ENCODE measurements at places on chromosomes 11 and 22.

DNA sequence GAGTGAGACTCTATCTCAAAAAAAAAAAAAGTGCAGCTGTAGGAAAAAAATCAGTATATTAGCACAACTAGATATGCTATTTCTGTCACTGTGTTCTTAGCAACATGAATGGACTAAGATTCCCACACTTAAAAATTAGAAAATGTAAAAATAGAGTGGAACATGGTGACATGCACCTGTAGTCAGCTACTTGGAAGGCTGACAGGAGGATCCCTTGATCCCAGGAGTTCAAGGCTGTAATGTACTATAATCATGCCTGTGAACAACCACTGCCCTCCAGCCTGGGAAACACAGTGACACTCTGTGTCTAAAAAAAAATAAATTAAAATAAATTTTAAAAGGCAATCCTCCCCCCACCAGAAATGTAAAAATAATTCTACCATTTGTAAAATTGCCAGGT is 29.8 kb downstream of the PICALM start:
- no peak for DNase-seq

- no peak for DNase-seq
Measured at GRCh38 chr11:10488934-10489691, 34.0 kb downstream of the AMPD3 start.

DNA sequence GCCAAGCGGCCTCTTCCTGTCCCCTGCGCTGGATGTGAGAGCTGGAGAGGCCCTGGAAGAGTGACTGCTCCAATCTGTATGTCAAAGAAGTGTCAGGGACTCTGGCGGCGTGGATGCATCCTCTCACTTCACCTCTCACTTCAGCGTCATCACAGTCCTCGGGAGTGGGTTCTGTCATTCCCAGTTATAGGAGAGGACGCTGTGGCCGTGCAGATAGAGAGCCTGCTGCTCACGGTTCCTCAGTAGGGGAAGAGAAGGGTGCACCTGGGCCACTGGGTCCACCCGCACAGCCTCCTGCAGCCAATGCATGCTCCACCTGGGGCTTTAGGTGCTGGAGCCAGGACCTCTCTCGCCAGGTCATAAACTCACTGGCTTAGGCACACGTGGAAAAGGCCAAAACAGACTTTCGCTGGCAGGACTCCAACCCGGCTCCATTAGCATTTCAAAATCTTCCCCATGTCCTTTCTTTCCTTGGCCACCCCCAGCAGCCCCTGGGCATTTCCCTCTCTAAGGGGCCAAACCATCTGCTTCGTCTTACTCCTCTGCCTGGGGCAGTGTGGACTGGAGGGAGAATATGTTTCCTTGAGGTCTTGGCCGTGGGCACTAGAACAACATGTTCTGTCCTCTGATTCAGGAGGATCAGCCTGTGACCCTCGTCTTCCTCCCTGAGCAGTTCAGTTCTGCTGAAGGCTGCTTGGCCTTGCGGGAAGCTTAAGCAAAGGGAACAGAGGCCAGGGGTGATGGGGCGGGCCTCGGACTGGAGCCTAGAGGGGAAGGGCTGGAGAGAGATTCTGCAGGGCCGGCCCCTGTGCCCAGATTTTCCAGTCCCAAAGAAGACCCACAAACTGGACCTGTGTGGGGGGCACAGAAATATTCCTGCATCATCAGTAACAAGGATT is 57.8 kb downstream of the ST14 start:
- no peak for DNase-seq

GRCh38 chr22:24146791-24147353 is 34.4 kb upstream of the SUSD2 start:
- no peak for DNase-seq

- no peak for DNase-seq
Measured at GRCh38 chr22:33971561-33971961, 51.3 kb upstream of the LARGE1 start.

- no peak for DNase-seq
Measured at GRCh38 chr11:21908211-21908610, 284.7 kb upstream of the ANO5 start.

GRCh38 chr11:7016011-7016410 is 4.1 kb downstream of the ZNF214 start:
- DNase-seq = no peak
